PC-3 (cell line): ENCODE measurements at places on chromosomes 4 and X.

DNA sequence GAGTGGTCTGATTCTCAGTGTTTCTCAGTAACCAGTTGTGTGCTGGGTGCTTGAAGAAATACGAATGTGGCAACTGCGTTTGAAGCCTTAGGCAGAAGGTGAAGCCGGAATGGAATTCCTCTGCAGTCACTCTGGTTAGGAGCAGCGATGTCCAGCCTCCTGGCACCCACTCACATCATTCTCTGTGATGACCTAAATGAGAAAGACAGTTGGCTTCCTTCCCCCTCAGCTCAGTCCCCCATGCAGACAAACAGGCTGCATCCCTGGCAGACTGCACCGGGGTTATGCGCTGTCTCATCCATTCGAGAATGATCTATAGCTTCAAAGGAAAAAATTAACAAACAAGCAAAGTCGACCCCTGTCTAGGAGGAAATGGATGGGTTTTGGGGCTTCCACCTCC, 170.1 kb upstream of the SCML1 start:
- DNase-seq, result no peak

GRCh38 chrX:46407036-46407752, 138.0 kb downstream of the ZNF674 start:
- no peak for DNase-seq

GRCh38 chrX:103830848-103831247, 1.2 kb downstream of the RAB9B start:
- no peak for DNase-seq

DNA sequence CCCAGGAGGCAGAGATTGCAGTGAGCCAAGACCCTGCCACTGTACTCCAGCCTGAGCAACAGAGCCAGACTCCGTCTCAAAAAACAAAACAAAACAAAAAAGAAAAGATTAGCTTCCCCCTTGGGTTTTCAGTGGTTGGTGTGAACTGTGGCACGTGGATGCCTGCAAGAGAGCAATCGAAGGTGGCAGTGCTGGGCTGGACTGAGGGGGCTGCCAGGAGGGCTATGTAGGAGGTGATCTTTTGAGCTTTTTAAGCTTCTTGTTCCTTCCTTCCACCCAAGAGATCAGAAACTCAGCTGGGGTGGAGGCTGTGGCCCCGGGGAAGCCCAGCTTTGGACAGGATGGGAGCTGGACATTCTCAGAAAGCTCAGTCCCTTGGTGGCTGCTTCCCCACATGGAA, 49.6 kb downstream of the PRPS1 start:
- DNase-seq, result no peak

DNA sequence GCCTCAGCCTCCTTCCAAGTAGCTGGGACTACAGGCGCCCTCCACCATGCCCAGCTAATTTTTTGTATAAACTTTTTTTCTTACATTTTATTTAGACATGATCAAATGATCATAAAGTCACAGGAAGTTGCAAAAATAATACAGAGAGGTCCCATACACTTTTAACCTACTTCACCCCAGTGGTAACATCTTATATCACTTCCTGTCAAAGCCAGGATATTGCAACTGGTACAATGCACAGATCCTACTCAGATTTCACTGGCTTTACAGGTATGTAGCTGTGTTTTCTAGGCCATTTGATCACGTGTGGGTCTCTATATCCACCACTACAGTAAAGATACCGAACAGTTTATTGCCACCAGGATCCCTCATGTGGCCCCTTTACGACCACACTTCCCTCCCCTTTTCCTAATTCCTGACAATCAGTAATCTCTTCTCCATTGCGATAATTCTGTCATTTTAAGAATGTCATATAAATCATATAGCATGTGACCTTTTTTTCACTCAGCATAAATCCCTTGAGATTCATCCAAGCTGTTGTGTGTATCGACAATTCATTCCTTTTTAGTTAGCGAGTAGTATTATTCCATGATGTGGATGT, 18.0 kb downstream of the RPS6KA3 start:
- DNase-seq, result no peak

DNA sequence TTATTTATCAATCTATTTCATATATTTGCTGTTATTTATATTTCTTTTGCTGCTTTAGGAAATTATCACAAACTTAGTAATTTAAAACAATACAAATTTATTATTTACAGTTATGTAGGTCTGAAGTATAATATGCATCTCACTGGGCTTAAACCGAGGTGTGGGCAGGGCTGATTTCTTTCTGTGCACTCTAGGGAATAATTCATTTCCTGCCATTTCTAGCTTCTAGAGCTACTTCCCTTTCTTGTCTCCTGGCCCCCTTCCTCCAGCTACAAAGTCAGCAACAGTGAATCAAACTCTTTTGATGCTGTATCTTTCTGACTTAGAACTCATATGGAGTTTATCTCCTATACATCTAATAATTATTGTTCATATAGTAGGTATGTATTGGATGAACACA, 303.5 kb upstream of the ARSJ start:
- no peak for DNase-seq

DNA sequence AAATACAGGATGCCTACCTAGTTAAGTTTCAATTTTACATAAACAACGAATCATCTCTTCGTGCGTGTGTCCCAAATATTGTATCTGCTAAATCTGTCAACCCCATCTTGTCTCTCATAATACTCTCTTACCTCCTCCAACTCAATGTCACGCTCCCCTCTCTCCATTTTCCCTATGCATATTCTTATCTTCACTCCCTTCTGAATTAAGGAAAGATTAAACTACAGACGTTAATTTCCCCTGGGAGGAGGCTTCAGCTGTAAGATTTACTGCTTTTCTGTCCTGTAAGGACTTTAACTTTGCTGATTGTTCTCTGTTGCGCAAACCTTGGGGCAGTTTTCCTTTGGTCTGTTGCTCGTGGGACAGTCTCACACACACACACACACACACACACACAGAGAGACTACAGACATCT, 455 bp upstream of the ABCB7 start:
- DNase-seq, result no peak

- peak; percentile 70 for DNase-seq
Observed at GRCh38 chr4:54077812-54078211, 13.4 kb upstream of the CHIC2 start.

GRCh38 chrX:50081282-50081889, 119.4 kb downstream of the AKAP4 start:
- peak; percentile 46 for DNase-seq

DNA sequence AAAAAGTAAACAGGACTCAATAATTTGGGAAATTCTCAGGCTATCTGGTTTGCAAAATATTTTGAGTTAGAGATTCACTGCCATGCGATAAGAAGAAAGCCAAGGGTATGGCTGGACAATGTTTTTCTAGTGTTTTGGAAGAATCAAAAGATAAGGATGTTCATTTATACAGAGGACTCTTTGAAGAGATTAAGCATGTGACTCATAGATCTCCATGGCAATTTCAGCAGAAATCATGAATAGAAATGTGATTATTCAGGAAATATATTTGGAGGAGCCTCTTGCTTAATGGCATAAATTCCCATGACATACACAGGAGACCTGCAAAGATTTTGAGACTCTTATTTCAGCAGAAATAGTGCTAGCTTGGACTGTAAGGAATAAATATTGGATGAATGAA, 16.7 kb upstream of the FRAS1 start:
- DNase-seq, result no peak

- DNase-seq, result no peak
Observed at GRCh38 chrX:139933904-139934303, 1.1 kb upstream of the ATP11C start.

- DNase-seq, result no peak
Observed at GRCh38 chr4:21077967-21078366, 377.7 kb downstream of the PACRGL start.

GRCh38 chr4:8345053-8345945, 75.7 kb downstream of the HTRA3 start:
- DNase-seq, result no peak

GRCh38 chr4:112865443-112865842, 184.0 kb upstream of the ANK2 start:
- no peak for DNase-seq
